ENCODE measurements at places on chromosomes 5 and 9.

GRCh38 chr5:132742158-132742557 lies 4.8 kb upstream of the KIF3A start:
- no peak for DNase-seq

DNA sequence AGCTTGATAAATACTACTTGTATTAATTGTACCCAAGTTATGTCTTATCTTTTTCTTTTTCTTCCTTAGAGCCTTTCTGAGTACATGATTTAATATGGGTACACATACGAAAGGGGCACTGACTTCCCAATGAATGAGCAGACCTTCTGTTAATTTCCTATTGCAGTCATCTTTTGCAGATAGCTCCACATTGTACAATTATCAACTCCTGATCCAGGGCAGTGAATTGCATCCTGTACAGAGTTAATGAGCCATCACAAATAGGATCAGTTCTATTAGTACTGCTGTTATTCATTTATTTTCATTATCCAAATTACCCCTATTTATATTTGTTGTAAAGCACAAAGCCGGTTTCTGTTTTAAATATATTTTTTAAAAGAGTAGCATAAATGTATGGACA lies 105.6 kb downstream of the ADAMTSL1 start:
- no peak for DNase-seq

DNA sequence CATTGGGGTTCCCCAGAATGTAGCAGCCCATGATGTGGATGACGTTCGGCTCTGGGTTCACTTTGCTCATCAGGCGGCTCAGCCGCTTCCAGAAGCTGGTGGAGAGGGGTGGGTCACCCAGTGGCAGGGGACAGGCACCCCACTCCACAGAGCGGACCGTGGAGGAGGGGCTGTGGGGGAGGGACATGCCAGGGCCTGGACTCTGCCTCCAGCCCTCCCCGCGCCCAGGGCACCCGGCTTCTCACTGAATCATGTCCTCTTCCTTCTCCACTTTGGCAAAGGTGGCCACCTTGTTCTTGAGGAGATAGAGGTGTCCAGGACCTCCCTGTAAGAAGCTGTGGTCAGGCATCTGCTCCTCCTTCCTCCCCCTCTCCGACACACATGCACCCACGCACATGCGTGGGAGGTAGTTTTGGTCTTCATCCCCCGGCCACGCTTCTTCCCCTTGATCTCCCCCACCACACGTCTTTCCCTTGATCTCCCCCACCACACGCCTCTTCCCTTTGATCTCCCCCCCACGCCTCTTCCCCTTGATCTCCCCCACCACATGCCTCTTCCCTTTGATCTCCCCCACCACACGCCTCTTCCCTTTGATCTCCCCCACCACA lies 8.9 kb upstream of the ENTPD8 start:
- DNase-seq, result no peak

DNA sequence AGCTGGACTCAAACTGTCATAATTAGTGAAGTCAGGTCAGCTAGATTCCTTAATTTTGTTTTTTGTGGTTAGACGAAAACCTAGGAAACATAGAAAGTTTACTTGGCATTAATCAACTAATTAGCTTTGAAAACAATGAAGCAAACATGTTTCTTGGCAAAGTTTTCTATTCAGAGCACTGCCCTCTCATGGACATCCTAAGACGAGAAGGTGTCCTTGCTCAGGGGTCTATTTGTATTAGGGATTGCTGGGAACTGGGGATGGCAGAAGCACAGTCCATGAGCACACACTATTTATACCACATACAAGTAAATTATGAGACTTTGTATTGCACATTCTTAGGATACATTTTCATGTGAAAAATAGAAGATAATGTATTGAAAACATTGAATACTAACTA lies 49.7 kb downstream of the POC5 start:
- DNase-seq, result peak; percentile 27

- no peak for DNase-seq
Observed at GRCh38 chr9:107054146-107054545, 191.2 kb downstream of the ZNF462 start.

DNA sequence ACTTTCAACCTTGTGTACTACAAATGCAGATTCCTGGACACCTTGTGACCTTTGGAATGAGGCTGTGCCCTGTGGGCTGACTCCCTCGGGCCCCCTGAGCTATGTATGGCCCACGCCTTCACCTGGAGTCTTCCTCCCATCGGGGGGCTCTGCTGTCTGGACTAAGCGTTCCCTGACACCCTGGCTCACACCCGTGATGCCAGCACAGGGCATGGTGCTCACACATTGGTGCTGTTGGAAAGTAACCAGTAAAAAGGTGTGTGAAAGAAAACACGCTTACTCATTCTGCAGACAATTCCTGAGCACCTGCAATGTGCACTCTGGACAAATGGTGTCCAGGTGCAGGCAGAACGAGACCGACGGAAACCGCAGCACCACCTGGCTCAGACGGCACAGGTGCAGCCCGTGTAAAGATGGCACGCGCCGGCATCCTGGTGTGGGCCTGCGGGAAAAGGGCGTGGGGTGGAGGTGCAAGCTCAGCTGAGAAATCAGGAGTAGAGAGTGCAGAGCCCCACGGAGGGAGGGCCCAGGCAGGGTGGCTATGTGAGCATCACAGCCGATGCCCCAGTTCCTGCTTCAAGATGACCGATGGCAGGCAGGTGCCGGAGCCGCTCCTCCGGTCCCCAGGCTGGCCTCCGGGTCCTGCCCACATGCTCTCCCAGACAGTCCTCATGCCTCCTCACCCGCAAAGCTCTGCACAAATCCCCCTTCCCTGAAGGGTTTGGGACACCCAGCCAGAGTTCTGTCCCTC lies 11.0 kb downstream of the LPCAT1 start:
- DNase-seq, result no peak

DNA sequence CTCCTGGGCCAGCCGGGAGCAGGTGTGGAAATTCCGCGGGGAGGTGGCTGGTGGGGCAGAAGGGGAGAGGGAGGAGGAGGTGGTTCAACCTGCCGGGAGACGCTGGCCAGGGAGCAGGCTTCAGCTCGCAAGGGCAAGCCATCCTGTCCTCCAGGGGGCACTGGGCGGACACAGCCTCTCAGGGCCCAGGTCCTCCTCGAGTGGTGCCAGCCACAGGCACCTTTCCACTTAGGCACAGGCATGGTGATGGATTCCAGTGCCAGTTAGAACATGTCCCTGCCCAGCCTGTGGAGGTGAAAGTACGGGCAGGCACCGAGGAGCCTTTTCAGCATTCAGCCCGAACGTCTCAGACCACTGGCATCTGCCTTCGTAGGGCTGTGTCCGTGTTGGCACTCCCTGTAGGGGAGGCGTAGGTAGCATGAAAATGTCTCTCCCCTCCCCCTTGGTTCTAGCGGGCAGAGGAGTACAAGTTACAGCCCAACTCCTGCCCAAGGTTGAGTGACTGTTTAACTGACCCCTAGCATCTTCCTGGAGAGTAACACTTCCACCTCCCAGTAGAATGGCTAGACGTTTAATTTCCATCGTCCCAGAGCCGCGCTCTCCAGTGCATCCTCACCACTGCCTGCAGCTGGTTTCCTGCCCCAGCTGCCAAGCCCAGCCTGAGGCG lies 48.9 kb downstream of the DAB2IP start:
- peak; percentile 66 for DNase-seq

DNA sequence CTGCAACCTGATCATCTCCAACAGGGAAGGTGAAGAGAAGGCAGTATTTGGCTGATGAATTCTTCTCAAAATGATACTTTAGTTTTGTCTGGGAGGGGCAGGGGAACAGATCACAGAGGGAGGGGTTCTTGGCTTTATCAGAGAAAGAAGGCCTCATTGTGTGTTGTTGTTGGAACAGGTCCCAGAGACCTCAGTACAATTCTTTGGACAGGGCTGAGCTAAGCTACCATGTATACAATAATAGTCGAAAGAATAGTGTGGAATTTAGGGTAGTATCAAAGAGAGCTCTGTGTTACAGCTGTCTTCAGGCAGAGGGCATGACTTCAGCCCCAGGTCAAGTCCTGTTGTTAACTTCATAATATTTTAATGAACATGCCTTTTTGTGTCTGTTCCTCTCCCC lies 39.9 kb downstream of the ARHGAP26 start:
- DNase-seq, result no peak

DNA sequence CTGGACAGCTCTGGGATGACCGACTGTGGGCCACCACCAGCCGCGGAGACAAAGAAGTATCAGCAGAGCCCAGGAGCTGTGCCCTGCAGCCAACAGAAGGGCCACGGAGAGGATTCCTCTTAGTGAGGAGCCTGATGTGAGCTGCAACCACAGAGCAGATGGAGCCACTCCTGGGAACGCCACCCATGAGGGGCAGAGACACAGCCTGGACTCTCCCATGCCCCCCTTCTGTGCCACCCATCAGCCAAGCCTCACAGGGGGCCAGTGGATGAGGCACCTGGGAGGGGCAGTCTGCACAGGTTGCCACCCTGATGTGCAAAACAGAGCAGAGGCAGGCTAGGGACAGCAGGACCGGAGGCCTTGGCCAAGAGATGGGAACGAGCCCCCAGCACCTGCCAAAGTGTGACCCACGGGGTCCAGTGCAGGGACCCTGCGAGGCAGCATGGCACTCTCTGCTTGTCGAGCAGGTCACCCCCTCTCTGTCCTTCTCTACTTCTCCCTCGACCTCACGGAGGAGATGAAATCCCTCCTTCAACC lies 380.7 kb upstream of the IRX1 start:
- DNase-seq, result no peak

- no peak for DNase-seq
Observed at GRCh38 chr5:150946351-150946905, 41.6 kb upstream of the ZNF300 start.

- DNase-seq, result no peak
Observed at GRCh38 chr9:5945112-5945511, 54.4 kb downstream of the MLANA start.

GRCh38 chr5:164358531-164359259 lies 853.3 kb downstream of the MAT2B start:
- peak; percentile 24 for DNase-seq

DNA sequence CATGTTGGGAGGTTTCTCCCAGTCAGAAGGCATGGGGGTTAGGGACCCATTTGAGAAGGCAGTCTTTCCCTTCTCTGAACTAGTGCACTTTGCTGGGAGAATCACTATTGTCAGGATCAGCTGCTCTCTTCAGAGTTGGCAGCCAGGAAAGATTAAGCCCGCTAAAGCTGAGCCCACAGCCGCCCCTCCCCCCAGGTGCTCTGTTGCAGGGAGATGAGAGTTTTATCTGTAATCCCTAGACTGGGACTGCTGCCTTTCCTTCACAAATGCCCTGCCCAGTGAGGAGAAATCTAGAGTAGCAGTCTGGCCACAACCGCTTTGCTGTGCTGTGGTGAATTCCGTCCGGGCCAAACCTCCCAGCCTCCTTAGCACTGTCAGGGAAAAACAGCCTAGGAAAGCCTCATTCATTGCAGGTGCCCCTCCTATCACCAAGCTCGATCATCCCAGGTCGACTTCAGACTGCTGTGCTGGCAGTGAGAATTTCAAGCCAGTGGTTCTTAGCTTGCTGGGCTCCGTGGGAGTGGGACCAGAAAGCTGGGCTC lies 69.8 kb downstream of the CNTLN start:
- no peak for DNase-seq

DNA sequence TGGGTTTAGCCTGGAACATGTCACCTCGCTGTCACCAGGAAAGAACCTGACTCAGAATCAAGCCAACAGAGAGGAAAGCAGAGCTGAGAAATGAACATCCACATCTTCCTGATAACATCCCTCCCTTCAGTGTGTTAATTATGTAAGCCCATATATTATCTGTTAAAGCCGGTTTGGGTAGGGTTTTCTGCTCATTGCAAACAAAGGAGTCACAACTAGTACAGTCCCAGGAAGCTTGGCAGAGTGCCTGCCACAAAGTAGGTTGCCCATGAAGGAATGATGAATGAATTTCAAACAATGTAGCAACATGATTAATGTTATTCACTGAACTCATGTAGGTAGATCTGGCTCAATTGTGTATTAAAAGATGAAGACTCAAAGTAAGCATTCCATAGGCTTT lies 10.4 kb upstream of the PPARGC1B start:
- DNase-seq, result peak; percentile 10

DNA sequence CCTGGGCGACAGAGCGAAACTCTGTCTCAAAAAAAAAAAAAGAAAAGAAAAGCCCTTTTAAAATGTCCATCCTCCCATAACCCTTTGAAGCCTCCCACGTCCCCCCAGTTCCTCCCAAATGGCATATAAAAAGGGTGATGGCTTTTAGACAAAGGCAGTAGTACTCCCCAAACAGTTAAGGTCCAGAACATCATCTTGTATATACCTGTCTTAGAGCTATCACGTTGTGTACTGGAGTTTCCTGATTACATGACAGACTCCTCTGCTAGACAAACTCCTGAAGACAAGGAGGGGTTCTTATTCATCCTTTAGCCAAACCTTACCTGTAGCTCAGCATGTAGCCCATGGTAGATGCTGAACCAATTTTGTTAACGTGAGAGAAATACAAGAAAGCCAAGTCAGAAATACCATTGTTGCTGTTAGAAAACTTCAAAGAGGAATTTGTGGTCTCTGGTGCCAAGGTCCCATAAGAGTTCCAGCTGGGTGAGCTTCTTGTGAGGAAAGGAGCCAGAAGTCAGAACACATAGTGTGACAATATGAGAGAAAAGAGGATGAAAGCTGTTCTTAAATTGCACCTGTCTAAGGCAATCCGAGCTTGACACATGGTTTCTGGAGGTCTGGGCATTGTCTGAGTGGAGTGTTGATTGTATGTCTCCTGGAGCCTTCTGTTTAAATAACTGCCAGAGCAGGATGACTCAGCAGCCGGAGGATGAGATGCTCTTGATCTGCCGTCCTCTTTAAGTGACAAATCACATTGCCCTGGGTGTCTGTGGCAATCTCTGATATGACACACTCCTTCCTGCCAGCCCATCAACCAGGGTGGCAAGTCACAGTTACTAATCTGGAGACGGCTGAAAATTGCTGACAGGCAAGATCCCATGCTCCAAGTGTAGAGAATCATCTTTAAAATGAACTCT lies 69.1 kb downstream of the ARRDC3 start:
- DNase-seq, result peak; percentile 98

GRCh38 chr5:164306662-164307061 lies 801.2 kb downstream of the MAT2B start:
- DNase-seq, result peak; percentile 31

DNA sequence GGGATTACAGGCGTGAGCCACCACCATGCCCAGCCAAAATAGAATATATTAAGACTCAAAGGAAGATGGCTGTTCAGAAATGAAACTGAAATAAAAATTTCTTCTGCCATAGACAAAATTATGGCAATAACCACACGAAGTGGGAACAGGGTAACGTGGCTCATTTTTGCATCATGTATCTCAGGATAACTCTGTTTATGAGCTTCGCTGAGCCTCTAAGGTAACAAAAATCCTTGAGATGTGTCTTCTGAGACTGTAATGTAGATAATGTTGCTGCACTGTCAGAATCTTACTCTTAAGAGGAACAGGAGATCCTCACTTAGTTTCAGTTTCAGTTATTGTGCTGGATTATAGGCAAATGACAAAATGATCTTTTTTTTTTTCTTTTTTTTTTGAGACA lies 153.8 kb downstream of the GOLPH3 start:
- no peak for DNase-seq

DNA sequence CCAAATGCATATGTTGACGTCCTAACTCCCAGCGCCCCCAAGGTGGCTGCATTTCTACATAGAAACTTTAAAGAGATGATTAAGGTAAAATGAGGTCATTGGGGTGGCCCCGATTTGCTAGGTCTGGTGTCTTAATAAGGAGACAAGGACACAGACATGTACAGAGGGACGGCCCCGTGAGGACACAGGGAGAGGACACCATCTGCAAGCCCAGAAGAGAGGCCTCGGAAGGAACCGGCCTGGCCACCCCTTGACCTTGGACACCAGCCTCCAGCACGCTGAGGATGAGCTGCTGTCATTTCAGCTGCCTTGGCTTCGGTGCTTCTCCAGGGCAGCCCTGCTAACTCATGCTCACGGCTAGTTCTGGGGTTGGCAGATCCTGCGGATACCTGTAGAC lies 73.2 kb downstream of the MRPL36 start:
- DNase-seq, result no peak

Data from ELR (cell line).